NCI-H1417 treated with DMSO at 0.1 percent for 48 hours (cell line): ENCODE measurements at places on chromosomes 5 and 9.

GRCh38 chr5:10789726-10790125, 28.7 kb upstream of the DAP start:
- no peak for DNase-seq

- no peak for DNase-seq
Observed at GRCh38 chr5:16427587-16427986, 38.0 kb downstream of the ZNF622 start.

GRCh38 chr5:72234265-72234700, 85.8 kb downstream of the MRPS27 start:
- no peak for DNase-seq

GRCh38 chr5:180790020-180790419, 12.6 kb downstream of the MGAT1 start:
- no peak for DNase-seq

- DNase-seq: no peak
Observed at GRCh38 chr5:89293810-89294209, 410.8 kb upstream of the MEF2C start.

- no peak for DNase-seq
Observed at GRCh38 chr9:128062846-128063831, 4.0 kb downstream of the NAIF1 start.

- DNase-seq: no peak
Observed at GRCh38 chr5:93922551-93922950, 181.2 kb upstream of the POU5F2 start.

GRCh38 chr5:159663986-159664385, 252.3 kb upstream of the ADRA1B start:
- DNase-seq: no peak

- DNase-seq: no peak
Observed at GRCh38 chr9:35820076-35820475, 5.2 kb upstream of the HINT2 start.

DNA sequence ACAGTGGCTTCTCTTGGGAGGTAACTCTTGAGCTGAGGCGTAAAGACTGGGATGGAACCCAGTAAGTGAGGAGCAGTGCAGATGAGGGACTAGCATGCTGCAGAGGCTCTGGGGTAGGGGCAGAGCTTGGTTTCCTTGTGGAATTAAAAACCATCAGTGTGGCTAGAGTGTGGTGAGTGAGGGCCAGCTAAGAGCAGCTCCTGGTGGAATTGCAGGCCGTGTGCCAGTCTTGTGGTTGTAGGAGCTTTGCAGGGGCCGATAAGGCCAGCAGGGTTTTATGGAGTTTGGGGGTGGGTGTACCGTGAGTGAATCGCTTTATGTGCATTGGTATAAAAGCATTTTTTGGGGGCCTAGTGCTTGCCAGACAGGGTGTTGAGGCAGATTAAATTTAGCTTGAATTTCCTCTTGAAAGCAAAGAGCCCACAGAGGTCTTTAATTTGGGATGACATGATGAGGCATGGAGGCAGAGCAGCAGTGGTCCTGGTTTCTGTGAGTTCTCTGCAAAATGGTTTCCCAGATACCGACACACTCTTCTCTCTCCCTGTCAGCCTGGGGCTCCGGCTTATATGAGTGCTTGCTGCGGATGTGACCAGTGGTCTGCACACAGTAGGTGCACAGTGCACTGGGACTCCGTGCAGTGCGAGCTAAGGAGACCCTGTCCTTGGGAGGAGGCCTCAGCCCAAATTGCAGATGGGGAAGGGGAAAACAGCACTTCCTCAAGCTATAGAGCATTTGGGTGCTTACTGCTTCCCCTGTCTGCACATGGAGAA, 176.4 kb upstream of the PITX1 start:
- DNase-seq: no peak

GRCh38 chr5:96871686-96872085, 4.6 kb upstream of the ERAP2 start:
- DNase-seq: no peak

DNA sequence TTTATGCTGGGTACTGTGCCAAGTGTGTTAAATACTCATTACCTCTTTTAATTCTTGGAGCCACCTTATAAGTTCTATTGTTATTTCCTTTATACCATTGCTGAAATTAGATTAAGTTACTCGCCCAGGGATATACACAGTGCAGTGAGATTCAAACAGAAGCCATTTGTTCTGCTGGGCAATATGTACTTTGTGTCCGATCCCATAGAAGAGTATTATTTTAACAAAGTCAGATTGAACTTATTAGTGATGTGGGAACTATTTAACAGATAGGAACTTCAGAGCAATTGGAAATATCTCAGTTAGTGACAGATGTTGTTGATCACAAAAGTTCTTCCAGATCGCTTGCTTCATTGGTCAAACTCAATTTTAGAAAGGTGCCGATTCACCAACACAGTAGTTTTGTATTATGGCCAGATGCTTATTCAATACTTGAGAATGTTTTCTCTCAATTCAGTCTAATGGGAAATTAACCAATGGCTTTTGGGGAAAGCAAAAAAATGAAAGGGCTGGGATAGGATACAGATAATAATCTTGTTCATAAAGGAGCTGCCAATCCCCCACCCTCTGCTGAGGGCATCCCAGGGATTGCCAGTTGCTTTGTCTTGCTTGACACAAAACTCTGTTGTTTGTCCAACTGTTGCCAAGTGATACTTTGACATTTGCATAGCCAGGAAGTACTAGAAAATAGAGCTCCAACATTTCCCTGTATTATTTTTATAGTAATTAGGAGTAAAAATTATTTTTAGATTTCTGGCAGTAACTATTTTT, 94.8 kb upstream of the SEMA6A start:
- DNase-seq: no peak

- DNase-seq: no peak
Observed at GRCh38 chr5:94692581-94692980, 74.1 kb downstream of the SLF1 start.

DNA sequence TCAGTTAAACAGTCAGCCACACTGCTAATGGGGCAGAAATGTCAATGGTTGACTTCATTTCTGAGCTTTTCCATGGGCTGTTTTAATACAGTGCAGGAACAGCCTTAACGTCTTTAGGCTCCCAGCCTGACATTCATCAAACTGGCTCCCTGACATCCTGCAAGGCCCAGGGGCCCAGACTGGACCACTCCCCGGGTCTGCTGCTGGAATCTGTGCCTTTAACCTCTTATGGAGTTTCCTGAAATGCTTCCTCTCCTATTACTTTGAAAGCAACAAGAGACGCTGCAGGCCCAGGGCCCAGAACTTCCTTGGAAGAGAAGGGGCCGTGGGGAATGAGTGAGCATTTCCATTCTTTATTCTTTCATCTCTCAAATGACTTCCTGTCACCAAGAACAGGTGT, 216.8 kb upstream of the PANK3 start:
- no peak for DNase-seq

DNA sequence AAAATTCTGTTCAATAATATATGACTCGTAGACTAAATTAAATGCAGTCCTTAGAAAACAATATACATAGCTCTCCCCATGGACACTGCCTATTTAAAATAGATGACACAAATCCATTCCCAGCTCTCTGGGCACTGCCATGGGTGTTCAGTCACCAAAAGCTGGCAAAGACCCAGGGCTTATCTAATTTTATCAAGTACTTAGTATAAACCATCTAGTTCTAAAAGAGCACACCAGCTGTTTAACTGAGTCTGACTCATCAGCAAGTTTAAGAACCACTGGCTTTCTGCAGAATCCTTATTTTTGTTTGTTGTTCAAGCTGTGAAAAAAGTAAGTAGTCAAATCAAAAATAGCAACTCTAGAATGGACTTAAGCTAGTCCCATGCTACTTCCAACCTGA, 107.6 kb downstream of the PLPP1 start:
- DNase-seq: no peak

DNA sequence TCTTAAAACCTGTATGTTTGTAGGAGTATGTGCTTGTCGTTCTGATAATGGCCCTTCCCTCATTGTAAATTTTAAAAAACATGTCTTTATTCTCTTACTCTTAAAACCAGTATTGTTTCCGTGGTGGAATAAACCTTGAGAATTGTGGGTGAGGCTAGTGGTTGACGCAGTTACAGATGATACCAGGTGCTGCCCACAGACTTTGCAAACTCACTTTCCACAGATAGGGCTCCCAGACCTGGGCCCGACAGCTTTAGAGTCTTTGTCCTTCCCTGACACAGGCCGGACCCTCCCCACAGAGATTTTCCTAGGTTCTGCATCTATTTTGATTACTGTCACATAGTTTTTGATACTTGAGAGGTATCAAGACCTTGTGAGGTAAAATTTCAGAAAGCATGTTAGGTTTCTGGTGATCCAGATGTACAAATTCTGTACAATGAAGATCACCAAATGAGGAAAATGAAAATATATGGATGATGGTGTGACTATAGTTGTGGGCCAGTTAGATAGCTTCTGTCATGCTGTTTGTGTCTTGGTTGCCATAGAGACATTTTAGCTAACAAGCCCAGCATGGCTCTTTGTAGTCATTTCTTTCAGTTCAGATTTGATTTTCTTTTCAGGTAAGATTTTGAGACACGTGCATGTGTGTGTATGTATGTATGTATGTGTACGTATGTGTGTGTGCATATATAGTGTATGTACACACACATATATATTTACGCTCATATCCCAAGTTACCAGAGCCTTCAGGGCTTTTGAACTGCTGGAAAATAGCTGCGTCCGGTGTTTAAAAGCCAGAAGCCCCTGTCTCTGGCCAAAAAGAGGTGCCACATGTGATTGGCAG, 33.8 kb downstream of the DMRT1 start:
- no peak for DNase-seq

- DNase-seq: no peak
Observed at GRCh38 chr5:88287846-88288527, 19.3 kb upstream of the TMEM161B start.

GRCh38 chr9:123816817-123817472, 113.0 kb downstream of the DENND1A start:
- no peak for DNase-seq

DNA sequence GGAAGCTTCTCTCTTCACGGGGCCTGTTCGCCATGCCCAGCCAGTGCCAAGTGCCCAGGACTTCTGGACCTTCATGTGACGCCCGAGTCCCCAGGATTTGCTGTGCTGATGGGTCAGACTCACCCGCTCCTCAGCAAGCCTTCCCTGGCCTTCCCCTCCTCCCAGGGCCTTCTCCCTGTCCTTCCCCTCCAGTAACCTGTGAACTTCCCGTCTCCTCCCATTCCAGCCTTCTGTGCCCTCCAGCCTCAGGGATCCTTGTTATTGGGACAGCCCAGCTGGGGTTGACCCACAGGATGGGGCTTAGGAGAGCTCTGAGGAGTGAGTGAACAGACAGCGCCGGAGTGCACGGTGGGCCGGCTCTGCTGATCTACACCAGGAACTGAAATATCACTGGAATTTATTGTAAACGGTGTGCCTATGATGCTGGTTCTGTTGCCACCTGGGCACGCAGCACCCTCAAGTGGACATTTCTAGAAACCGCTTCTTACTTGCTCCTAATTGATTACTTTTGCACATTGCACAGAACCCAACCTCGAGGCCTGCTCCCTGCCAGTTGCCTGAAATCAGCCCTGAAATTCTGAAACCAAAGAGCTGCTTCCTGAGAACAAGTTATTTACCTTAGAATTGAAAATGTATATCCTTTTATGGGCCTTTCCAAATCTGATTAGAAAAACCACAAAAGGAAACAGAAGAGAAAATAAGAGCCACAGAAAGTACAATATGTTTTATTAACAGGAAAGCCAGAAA, 1.5 kb downstream of the SPAAR start:
- no peak for DNase-seq

- no peak for DNase-seq
Observed at GRCh38 chr5:96721351-96721977, 59.3 kb downstream of the CAST start.

- no peak for DNase-seq
Observed at GRCh38 chr9:95003689-95004410, 277.4 kb downstream of the AOPEP start.

GRCh38 chr5:59501316-59501715, 392.2 kb downstream of the PDE4D start:
- no peak for DNase-seq

DNA sequence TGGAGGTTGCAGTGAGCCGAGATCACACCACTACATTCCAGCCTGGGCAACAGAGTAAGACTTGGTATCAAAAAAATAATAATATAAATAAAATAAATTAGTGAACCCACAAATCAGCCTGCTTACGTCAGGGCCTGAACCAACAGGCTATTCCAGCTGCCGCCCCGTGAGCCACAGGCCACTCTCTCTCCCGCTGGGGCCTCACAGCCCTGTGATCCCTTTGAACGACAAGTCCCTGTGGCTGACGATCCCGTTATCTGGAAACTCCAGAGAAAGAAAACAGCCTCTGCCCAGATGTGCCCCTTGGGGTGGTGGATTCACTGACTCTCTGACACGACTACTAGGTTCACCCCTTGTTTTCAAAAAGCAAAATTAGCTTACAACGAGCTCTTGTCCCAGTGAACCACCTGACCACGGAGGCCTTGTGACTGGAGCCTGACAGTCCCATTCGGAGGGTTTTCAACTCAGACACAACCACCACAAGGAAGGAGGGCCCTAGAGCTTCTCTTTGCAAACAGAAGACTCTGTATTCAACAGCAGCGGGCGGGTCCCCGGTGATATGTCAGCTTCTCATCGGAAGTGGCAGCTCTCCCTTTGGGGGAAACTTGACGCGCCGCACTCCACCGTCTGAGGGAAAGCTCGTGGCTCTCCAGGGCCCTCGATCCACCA, 4.4 kb upstream of the DIPK1B start:
- no peak for DNase-seq

DNA sequence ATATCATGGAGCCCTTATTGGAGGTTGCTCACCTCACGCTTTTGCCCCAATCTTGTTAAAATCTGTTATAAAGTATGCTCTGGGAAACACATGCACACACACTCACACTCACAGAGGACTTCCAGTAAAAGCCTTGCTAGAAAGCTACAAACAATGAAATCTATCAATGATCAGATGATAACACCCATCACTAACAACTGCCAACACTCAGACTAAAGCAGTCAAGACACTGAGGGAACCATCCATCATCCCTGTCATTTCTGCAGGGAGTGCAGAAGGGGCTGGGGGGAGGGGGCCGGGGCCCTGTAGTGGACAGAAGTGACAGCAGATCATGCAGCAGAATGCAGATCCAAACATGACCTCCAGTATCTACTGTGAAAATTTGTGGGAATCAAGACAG, 179.1 kb downstream of the AOPEP start:
- DNase-seq: no peak

DNA sequence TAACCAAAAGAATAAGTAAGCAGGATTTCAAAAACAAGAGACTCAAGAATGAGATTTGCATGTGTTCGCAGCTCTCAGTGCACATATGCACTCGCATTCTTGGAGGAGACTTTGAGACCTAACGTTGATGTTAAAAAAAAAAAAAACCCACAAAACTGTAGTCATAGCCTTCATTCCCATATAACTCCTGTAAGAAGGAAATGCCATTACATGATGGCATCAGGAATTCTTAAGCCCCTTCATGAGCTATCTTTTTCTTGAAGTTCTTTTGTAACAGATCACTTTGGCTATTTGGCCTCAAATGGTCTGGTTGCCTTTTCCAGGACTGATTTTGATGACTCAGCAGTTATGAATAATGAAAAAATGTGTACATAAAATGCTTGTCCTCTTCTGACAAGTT, 113.8 kb downstream of the ALDH1A1 start:
- no peak for DNase-seq

- no peak for DNase-seq
Observed at GRCh38 chr5:73615085-73615484, 10.9 kb upstream of the ARHGEF28 start.

GRCh38 chr9:20622330-20623020, at the start of gene MLLT3:
TSS of gene MLLT3 (minus strand) at chr9:20622499.
- DNase-seq: peak; percentile 61
